ENCODE measurements at places on chromosomes 4 and X. TPM values are rescaled to one million over a fixed set of nuclear protein-coding genes. Genes with fewer than 3 reads are reported as not detected.

DNA sequence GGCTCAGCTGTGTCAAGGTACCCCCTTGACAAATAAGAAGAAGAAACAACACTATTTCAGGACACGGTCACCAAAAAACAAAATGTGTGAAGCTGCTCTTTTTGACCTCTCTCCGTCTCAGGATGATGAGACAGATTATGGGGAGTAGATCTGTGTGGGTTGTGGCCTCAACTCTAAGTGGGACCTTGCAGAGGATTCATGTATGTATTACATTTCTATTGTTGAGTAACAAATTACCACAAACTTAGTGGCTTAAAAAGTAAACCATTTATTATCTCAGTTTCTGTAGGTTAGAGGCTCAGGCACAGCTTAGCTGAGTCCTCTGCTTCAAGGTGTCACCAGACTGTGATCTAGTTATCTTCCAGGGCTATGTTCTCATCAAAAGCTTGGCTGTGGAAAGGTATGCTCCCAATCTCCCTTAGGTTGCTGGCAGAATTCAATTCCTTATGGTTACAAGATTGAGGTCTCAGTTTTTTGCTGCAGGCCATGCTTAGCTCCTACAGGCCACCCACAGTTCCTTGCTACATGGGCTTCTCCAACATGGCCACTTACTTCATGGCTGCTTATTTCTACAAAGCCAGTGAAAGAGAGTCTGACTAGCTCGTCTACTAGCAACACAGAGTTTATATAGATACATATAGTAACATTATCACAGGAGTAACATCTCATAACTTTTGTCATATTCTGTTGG, 28.1 kb downstream of the DGKK start:
- no peak overlapping the region for H3K4me3 ChIP-seq
- H3K4me1 ChIP-seq: no peaks in the 10 kb centered on the region
- H3K36me3 ChIP-seq: no peaks in the 10 kb centered on the region
- H3K27ac ChIP-seq: no peak overlapping the region

GRCh38 chr4:18077808-18078207, 56.3 kb upstream of the LCORL start:
- no peaks in the 10 kb centered on the region for H3K36me3 ChIP-seq
- H3K27ac ChIP-seq: no peak overlapping the region
- no peak for DNase-seq
- H3K4me3 ChIP-seq: no peak overlapping the region
- H3K27me3 ChIP-seq: peaks cover 8% of the 10 kb centered on the region

DNA sequence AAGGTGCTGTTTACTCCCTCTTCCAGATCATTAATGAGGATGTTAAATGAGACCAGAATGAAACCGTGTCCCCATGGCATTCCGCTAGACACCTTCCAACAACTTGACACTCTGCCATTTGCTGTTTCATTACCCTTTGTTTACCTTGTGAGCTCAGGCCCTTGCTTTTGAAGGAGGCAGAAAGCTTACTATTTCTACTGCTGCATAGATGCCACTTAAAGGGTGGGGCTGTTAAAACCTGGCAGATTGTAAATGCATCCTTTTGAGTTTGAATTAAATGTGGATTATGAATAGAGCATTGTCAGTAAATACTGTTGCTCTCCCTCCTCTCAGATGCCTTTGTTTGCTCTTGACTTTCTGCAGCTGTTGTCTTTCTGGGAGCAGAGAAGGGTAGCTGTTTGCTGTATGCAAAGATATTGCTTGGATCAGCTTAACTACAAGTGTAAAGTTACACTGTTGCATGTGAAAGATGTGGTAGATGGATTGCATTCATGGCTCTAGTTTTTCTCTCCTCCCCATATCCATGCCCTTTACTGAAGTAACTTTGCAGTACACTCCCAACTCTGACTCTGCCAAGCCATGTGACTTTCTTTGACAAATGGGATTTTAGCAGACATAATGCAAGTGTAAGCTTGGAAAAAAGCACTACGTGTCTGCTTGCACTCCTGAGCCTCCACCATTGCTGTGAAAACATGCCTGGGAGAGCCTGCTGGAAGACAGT, 75.0 kb upstream of the DHX15 start:
- H3K27me3 ChIP-seq: peaks cover 22% of the 10 kb centered on the region
- no peaks in the 10 kb centered on the region for H3K4me1 ChIP-seq
- no peak overlapping the region for H3K27ac ChIP-seq
- no peak overlapping the region for H3K4me3 ChIP-seq
- no peaks in the 10 kb centered on the region for H3K36me3 ChIP-seq
- no peak for DNase-seq

- DNase-seq: no peak
- no peaks in the 10 kb centered on the region for H3K27me3 ChIP-seq
- no peak overlapping the region for H3K27ac ChIP-seq
Measured at GRCh38 chrX:117843749-117844148, 272.9 kb downstream of the KLHL13 start.

GRCh38 chr4:124481123-124481522, 231.4 kb downstream of the ANKRD50 start:
- no peaks in the 10 kb centered on the region for H3K27me3 ChIP-seq
- H3K4me3 ChIP-seq: no peak overlapping the region
- no peaks in the 10 kb centered on the region for H3K4me1 ChIP-seq

GRCh38 chr4:126899331-126899801, 733.4 kb upstream of the INTU start:
- no peak overlapping the region for H3K27ac ChIP-seq
- H3K4me1 ChIP-seq: no peaks in the 10 kb centered on the region
- DNase-seq: no peak
- no peaks in the 10 kb centered on the region for H3K27me3 ChIP-seq
- H3K4me3 ChIP-seq: no peak overlapping the region

GRCh38 chr4:159937595-159937994, 834.7 kb downstream of the RAPGEF2 start:
- H3K27ac ChIP-seq: no peak overlapping the region
- H3K4me3 ChIP-seq: no peak overlapping the region
- DNase-seq: no peak
- peaks cover 2% of the 10 kb centered on the region for H3K36me3 ChIP-seq
- no peaks in the 10 kb centered on the region for H3K4me1 ChIP-seq
- no peaks in the 10 kb centered on the region for H3K27me3 ChIP-seq

DNA sequence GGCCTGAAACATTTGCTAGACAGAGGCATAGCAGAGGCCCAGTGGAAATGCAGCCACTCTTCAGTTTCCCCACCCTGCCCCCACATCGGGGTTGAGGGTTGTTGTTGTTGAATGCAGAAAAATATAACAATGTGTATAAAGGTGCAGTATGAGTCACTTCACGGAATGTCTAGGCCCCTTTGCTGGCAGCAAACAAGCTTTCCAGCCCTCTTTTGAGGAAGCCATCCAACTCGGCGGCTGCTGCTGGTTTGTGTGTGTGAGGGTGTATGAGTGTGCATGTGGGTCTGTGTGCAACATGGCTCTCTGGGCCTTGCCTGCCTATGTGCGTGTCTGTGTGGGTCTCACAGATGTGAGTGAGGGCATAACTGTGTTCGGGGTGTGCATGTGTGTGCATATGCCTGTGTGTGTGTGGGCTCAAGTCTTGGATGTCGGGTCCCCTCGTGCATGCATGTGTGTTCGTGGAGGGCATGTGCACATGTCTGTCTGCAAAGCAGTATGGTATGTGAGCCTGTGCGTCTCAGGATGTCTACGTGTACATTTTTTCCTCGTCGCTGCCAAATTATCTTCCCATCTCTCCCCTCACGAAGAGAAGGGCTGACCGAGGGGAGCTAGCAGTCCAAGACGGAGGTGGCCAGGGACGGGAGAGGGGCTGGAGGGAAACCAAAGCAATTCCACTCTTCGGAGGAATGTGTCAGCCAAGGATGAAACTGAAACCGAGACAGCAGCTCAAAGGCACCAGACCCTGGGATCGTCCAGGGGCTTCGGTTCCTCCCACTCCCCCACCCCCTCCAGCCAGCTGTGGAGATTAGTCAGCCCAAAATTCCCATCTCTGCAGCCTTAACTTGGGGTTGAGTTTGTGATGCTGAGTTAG, 8.4 kb upstream of the ELF4 start:
- H3K4me1 ChIP-seq: peaks cover 48% of the 10 kb centered on the region
- peak; percentile 13 for DNase-seq
- no peaks in the 10 kb centered on the region for H3K36me3 ChIP-seq
- peaks cover 7% of the 10 kb centered on the region for H3K27me3 ChIP-seq
- H3K27ac ChIP-seq: no peak overlapping the region

DNA sequence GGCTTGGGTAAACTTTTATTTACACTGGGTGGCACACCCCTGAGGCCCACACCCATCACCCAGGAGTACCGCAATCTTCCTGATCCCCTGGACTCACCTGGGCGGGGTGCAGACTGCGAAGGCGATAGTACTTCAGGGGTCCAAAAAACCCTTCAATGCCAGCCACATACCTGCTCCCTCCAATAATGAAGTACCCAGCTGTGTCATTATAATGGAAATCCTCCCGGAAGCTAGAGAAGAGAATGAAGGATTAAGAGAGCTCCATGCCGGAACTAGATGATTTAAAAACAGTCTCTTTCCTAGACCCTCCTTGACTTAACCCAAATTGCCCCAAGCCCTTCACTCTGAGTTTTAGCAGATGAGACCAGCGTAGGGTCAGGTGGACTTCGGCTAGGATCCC, 40.9 kb downstream of the SEL1L3 start:
- no peaks in the 10 kb centered on the region for H3K27me3 ChIP-seq
- no peak for DNase-seq
- H3K36me3 ChIP-seq: peaks cover 4% of the 10 kb centered on the region
- no peak overlapping the region for H3K27ac ChIP-seq
- no peaks in the 10 kb centered on the region for H3K4me1 ChIP-seq
- H3K4me3 ChIP-seq: no peak overlapping the region

DNA sequence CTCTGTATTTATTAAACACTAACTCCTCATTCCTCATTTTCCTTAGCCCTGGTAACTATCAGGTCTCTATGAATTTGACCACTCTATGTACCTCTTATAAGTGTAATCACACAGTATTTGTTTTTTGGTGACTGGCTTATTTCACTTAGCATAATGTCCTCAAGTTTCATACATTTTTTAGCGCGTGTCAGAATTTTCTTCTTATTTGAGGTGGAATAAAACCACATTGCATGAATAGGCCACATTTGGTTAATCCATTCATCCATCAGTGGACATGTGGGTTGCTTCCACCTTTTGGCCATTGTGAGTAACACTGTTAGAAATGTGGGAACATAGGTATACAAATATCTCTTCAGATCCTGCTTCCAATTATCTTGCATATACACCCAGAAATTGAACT, 341.2 kb upstream of the BOD1L1 start:
- no peaks in the 10 kb centered on the region for H3K27me3 ChIP-seq
- H3K4me3 ChIP-seq: no peak overlapping the region
- no peak for DNase-seq
- no peak overlapping the region for H3K27ac ChIP-seq
- H3K36me3 ChIP-seq: no peaks in the 10 kb centered on the region
- no peaks in the 10 kb centered on the region for H3K4me1 ChIP-seq

DNA sequence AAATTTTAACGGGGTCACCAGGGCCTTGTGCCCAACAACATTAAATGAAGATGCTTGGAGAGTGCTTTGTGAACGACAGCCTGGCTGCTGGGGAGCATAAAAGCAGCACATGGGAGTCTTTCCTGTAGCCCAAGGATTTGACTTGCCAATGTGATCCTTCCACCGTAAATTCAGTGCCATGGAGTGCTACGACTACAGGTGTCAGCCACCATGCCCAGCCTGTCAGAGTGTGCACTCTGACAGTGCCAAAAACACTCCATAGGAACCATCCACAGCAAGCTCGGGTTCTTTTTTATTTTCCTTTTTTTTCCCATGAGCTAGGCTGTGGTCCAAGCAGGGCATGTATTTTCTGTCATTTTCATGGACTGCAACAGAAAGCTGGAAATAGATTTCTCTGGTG, 156.9 kb downstream of the NLGN4X start:
- H3K4me3 ChIP-seq: no peak overlapping the region
- no peak overlapping the region for H3K27ac ChIP-seq

GRCh38 chrX:2334237-2334636, 166.5 kb downstream of the DHRSX start:
- H3K4me1 ChIP-seq: no peaks in the 10 kb centered on the region
- no peak for DNase-seq
- no peak overlapping the region for H3K27ac ChIP-seq
- no peak overlapping the region for H3K4me3 ChIP-seq

DNA sequence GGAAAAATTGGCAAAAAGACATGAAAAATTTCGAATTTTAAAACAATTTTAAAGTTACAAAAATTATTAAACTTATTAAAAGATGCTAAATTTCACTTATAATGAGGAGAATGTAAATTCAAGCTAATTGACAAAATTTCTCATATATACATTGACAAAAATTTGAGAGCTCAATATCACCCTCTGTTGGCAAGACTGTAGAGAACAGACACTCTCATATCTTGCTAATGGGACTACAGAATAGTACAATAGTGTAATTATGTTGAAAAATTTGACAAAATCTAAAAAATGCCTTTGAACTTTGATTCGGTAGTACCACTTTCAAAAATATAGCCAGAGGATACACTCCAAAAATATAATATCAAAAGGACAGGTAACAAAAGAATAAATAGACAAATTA, 29.8 kb downstream of the DCAF8L2 start:
- H3K4me1 ChIP-seq: no peaks in the 10 kb centered on the region
- no peaks in the 10 kb centered on the region for H3K36me3 ChIP-seq
- H3K27me3 ChIP-seq: peaks cover under 1% of the 10 kb centered on the region
- H3K27ac ChIP-seq: no peak overlapping the region
- no peak for DNase-seq

- peak overlapping the region; percentile 89 for H3K4me3 ChIP-seq
- peaks cover 33% of the 10 kb centered on the region for H3K27me3 ChIP-seq
- peaks cover 2% of the 10 kb centered on the region for H3K36me3 ChIP-seq
- H3K27ac ChIP-seq: peak overlapping the region; percentile 64
- DNase-seq: no peak
Measured at GRCh38 chr4:153684971-153685371, 891 bp downstream of the TLR2 start.

DNA sequence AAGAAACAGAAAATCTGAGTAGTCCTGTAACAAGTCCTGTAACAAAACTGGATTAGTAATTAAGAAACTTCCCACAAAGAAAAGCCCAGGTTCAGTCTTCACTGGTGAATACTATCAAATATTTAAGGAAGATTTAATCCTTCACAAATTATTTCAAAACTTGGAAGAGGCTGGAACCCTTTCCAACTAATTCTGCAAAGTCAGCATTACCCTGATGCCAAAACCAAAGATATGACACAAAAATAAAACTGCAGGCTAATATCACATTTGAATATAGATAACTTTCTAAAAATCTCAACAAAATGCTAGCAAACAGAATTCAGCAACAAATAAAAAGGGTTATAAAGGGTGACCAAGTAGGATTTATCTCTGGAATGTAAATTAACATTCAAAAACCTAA, 80.5 kb downstream of the AR start:
- H3K36me3 ChIP-seq: peaks cover 2% of the 10 kb centered on the region
- peaks cover 6% of the 10 kb centered on the region for H3K27me3 ChIP-seq
- H3K4me3 ChIP-seq: no peak overlapping the region
- no peaks in the 10 kb centered on the region for H3K4me1 ChIP-seq
- DNase-seq: no peak

- H3K4me1 ChIP-seq: no peaks in the 10 kb centered on the region
- H3K4me3 ChIP-seq: no peak overlapping the region
- DNase-seq: no peak
- H3K27me3 ChIP-seq: no peaks in the 10 kb centered on the region
- H3K36me3 ChIP-seq: peaks cover 8% of the 10 kb centered on the region
- H3K27ac ChIP-seq: no peak overlapping the region
Measured at GRCh38 chr4:76108467-76109181, 34.1 kb downstream of the ART3 start.

MAGEA9 gene
- total RNA-seq: not detected

DDIT4L gene
- total RNA-seq: 0.90 TPM

CYLC1 gene
- not detected for total RNA-seq

ARSJ gene
- not detected for total RNA-seq

DNAAF6 gene
- not detected for total RNA-seq

FABP2 gene
- not detected for total RNA-seq

UCP1 gene
- total RNA-seq: not detected

CRMP1 gene
- total RNA-seq: not detected

SHROOM4 gene
- total RNA-seq: not detected

ZCCHC18 gene
- total RNA-seq: 1.4 TPM

BRCC3 gene
- 25.9 TPM for total RNA-seq
